ENCODE measurements at places on chromosomes 2 and 18.

- no peak for DNase-seq
Measured at GRCh38 chr2:187215532-187216240, 232.4 kb downstream of the CALCRL start.

- no peak for DNase-seq
Measured at GRCh38 chr2:127278959-127279358, 15.0 kb downstream of the ERCC3 start.

DNA sequence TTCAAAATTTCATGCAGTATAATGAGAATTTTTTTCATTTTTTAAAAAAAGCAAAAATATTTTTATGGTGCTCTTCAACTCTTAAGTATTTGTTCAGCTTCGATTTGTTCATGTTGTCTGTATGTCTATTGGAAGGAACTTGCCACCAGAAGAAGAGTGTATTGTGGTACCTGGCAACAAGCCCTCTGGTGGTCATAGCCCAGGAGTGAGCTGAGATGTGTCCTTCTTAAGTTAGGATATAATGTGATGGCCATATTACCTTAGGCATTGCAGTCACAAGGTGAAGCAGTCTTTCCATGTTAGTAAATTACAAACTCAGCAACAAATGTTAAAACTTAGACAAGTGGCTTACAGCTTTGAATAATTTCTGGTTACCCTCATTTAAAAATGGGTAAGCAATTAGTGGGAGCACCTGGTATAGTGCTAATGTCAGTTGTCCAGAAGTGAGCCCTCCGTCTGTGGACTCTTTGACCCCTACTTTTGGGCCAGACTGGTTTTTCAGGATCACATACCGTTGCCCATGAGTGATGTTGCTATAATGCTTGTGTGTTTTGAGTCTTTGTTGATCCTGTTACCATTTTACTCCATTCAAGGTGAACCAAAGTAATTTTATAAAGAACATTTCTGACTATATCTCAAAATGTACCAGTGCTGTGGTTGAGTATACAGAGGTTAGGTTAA is 57.4 kb downstream of the MYO1B start:
- DNase-seq = no peak

DNA sequence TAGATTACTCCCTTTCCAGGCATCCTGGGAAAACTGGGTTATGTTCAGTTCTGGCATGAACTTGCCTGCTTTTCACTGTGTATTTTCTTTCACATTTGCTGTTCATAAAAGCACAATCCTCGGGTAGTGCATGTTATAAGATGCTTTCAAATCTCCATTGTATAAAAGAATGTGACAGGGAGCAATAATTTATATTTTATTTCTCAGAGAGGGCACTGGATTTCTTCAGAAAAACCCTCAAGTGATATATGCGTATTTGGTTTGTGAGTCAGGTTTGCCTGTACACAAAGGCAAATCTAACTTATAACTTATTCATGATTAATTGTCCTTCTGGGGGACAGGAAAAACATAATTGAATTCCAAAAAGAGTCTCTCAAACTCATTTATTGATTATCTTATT is 440.7 kb upstream of the MMADHC start:
- DNase-seq = peak; percentile 23

- DNase-seq = no peak
Measured at GRCh38 chr2:139924070-139924469, 1143.9 kb upstream of the NXPH2 start.

GRCh38 chr2:186059096-186059495 is 320.5 kb downstream of the FSIP2 start:
- DNase-seq = no peak

GRCh38 chr2:135152361-135152760 is 100.3 kb downstream of the RAB3GAP1 start:
- no peak for DNase-seq

GRCh38 chr2:121746071-121746578 is 9.3 kb upstream of the TSN start:
- DNase-seq = no peak

GRCh38 chr2:163375070-163375469 is 360.7 kb downstream of the FIGN start:
- no peak for DNase-seq

DNA sequence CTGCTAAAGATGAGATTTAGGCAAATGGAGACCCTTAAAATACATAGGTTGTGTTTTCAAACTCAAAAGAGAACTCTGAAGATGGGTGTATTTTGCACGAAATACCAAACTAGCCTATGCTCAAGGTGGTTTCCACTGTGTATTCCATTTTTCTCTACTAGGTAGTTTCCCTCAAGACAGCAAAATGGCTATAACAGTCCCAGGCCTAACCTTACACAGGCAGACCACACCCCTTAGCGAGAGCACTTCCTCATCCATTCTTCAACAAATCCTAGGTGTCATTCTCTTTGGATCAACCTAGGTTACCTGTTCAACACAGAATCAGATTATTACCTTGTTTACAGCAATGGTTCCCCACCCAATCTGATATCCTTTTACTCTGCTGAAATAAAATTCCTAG is 42.6 kb downstream of the HNRNPLL start:
- no peak for DNase-seq

DNA sequence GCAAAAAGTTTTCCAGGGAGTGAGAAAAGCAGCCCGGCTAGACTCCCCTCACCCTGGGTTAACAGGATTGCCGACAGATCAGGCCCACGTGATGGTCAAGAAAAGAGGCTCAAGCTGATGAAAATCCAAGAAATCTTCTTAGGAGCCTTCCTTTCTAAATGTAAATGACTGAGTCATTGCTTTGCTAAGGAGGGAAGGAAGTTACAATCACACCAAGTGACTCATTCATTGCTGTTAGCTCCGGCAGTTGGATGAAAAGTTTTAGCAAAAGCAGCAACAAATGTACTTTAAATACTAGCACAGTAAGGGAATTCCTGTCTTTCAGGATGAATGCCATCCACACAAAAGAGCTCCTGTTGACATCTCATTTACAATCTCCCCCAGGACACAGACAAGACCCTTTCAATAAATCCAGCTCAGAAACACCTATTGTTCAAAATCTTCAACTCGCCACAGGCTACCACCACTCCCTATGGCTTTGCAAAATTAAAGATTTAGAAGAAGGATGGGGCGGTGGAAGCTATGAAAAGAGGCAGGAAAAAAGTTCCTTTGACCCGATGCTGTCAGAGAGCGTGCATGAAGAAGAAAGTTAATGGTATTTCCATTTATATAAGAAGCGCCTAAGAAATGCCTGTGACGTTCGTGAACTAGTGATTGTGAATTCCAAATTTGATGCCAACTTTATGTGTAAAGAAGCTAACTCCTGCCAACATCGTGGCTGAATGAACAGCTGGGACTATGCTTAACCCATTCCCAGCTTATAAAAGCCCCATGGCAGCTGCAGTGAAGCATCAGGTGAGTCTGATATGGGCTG is 153.7 kb downstream of the TGIF1 start:
- peak; percentile 98 for DNase-seq

- DNase-seq = no peak
Measured at GRCh38 chr18:23631746-23632145, 31.0 kb downstream of the ANKRD29 start.

- DNase-seq = no peak
Measured at GRCh38 chr2:216425008-216425787, 12.9 kb downstream of the SMARCAL1 start.

- no peak for DNase-seq
Measured at GRCh38 chr2:239678666-239679296, 278.0 kb upstream of the HDAC4 start.

GRCh38 chr2:3519255-3520205 is at the start of gene ADI1:
Gene ADI1 (minus strand): TSS chr2:3519531. CDS start chr2:3519487, 44 bp downstream.
- DNase-seq = peak; percentile 65

DNA sequence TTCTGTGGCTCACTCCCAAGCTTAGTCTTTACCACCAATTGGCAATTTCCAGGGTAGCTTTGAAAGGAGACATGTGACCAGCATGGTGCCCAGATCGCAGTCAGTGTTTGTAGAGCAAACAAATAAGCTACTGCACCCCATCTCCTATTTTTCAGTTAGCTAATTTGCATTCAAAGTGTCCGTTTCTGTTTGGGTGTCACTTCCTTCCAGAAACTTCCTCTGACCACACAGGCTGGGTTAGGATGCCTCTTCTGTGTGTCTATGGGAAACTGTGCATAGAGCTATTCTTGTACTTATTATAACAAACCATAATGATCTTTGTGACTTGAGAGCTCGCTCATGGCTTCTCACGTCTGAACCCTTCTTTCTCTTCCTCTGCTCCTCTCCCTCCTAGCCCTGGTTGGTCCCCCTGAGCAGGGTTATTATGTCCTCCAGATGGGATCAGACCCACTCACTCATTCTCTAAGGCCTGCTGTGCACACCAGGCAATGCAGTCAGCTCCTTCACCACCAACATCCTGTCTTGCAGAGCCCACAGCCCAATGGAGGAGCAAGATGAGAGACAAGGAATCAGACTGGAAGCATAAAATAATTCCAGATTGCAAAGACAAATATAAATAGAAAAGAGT is 101.2 kb upstream of the ALK start:
- DNase-seq = no peak

DNA sequence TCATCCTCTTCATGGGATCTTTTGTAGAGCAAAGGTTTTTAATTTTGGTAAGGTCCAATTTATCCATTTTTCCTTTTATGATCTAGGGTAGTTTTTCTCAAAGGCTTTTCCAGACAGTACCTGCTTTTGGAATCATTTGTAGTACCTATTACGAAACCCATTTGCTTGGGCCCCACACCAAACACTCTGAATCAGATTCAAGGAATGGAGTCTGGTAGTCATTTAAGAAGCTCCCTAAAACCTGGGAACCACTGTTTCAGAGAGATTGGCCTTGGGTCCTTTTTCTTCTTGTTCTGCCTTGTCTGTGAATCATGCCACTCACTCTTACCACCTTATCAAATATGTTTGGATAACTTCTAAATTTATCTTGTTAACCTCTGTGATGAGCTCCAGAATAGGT is 40.3 kb downstream of the OSBPL6 start:
- no peak for DNase-seq

- DNase-seq = no peak
Measured at GRCh38 chr2:102726128-102727087, 35.4 kb upstream of the TMEM182 start.

- no peak for DNase-seq
Measured at GRCh38 chr2:189046320-189046719, 72.1 kb downstream of the COL3A1 start.

DNA sequence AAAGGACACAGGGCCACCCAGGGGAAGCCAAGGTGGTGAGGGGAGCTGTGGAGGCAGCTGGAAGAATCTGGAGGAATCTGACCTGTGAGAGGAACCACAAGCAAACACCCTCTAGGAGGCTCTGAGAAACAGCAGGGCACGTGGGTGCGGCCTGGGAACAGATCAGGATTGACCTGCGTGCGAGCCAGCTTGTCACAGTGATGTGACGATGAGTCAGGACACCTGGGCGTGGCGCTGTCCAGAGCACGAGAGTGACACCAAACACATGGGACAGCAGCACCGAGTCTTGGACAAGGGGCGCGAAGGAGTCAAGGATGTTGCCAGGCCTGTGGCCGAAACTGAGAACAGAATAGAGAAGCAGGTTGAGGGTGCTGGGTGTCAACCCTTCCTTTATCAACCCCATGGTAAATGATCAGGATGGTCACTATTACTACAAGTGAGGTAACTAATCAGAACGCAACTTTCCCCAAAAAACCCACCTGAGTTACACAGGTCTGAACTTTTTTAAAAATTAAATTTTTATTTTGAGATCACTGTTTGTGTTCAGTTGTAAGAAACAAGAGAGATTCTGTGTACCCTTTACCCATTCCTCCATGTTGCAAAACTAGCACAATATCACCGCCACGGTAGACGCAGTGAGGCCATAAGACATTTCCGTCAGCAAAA is 637 bp upstream of the SFT2D3 start:
- peak; percentile 57 for DNase-seq

- no peak for DNase-seq
Measured at GRCh38 chr2:47485751-47486300, 82.9 kb downstream of the MSH2 start.

- DNase-seq = no peak
Measured at GRCh38 chr2:175539122-175539521, 357.6 kb upstream of the ATP5MC3 start.
